Osteocyte (in vitro differentiated cells): ENCODE measurements at places on chromosomes 6 and 20. TPM values are rescaled to one million over a fixed set of nuclear protein-coding genes. Genes with fewer than 3 reads are reported as not detected.

Gene IL17A
- not detected in 2 replicates for total RNA-seq

GRCh38 chr6:135314543-135314942, 133.4 kb downstream of the MYB start:
- no peak for DNase-seq

DNA sequence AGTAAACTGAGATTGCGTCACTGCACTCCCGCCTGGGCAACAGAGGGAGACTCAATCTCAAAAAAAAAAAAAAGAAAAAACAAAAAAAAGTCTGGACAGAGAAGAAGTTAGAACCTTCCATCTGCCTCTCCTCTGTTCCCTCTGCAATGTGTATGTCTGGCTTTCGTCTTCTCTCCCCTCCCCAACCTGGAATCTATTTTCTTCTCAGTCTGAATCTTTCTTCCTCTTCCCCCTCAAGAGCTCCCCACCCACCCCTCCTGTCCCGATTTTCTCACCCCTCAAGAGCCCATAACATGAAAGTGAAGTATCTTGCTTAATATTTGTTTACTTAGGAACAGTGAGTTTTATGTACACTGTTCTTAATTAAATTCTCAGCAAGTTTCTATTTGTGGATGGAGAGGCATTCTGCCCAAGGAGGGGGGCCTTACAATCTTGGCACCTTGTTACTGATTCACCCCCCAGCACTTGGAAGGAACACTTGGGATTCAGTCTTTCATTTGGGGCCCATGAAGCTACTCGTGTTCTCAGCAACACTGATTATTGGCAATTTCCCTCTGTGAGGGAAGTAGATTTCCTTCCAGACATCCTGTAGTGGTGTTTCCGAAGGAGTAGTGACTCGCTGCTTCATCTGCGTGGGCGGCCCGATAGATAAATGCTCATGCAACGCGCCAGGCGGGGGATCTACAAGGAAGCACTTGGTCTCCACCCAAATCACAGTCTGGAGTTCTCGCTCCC, 69.3 kb upstream of the SRSF6 start:
- DNase-seq: no peak

DNA sequence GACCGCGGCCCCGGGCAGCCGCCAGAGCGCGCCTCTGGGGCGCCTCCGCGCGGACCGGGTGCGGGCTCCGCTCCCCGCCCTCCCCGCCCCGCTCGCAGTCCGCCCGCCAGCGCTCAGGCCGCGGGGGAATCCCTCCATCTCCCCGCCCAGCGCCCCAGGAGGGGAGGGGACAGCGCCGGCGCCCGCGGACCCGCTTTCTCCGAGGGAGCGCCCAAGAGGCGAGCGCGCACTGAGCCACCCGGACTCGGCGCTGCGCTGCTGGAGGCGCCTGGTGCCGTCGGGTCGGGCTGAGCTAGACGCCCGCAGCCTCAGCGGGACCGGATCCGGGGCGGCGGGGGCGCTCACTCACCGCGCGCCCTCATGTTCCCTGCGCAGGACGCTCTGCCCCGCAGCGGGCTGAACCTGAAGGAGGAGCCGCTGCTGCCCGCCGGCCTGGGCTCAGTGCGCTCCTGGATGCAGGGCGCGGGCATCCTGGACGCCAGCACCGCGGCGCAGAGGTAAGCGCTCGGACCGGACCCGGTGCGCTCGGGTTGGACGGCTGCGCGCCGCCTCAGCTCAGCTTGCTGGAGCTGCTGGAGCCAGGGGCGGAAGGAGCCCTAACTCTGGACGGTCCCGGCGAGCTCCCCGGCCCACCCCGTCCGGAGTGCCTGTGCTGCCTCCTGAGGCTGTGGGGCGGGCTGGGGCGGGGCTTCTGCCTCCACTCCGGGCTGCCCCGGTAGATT, 867 bp downstream of the EBF4 start:
- DNase-seq: no peak

DNA sequence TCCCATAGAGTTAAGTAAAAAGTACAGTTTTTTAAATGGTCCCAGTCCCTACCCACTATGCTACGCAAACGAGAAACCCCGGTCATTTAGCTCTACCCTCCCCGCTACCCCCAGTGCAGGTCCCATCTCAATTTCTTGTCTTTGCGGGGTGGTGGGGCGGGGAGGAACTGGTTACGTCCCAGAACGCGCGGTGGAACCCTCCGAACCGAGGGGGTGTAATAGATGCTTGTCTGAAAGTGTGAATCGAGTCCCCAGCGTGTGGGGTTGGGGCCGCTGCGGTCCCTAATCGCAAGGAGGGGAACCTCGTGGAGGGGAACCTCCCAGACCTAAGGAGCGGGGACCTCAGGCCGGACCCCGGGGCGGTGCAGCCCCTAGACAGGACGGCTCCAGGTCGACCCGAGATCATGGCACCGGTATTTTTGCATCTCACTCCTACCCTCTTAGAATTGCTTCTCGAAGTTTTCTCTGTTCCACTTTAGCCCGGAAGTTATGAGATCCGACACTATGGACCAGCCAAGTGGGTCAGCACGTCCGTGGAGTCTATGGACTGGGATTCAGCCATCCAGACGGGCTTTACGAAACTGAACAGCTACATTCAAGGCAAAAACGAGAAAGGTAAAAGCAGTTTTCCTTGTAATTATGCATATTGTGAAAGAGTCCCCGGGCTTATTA, 779 bp downstream of the HEBP2 start:
- DNase-seq: peak; percentile 81

Gene TP53TG5
- total RNA-seq: not detected in 2 replicates

Gene HLA-DOB
- 0.24 and 0.57 TPM in 2 replicates for total RNA-seq

- no peak for DNase-seq
Measured at GRCh38 chr20:45361793-45362192, 1.2 kb upstream of the SYS1 start.

Gene C20orf141
- not detected in 2 replicates for total RNA-seq

Gene SPATA25
- total RNA-seq: 2.9 TPM in 2 replicates

- DNase-seq: no peak
Measured at GRCh38 chr6:45741437-45742171, 274.1 kb downstream of the CLIC5 start.

DNA sequence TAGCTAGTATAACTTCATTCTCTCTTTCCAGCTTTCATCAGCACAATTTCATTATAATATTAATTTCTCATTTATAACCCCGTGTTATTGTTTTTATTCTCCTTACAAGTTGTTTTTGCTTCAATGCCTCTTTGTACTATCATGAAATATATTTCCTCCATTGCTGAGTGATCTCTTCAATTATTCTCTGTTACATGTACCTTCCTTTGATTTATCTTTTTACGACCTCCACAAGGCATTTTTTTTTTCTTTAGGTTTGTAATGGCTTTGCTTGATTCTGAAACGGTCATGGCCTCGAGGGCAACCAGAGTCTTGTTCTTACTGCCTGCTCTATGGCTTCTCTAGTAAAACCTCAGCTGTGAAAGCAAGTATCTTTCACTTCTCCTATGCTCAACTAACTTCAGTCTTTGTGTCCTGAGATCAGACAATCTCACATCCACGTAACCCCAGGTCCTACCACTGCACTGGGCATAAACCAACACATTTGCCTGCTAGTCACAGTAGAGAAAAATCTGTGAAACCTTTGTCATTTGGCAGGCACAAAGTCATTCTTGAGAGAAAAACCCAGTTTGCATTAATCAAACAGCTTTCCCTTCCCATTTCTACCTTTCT, 119.9 kb downstream of the UST start:
- DNase-seq: no peak

- DNase-seq: no peak
Measured at GRCh38 chr6:144729502-144729901, 444.4 kb downstream of the UTRN start.

Gene PAX1
- not detected in 2 replicates for total RNA-seq

Gene NHSL1
- total RNA-seq: 19.0 and 21.2 TPM in 2 replicates

DNA sequence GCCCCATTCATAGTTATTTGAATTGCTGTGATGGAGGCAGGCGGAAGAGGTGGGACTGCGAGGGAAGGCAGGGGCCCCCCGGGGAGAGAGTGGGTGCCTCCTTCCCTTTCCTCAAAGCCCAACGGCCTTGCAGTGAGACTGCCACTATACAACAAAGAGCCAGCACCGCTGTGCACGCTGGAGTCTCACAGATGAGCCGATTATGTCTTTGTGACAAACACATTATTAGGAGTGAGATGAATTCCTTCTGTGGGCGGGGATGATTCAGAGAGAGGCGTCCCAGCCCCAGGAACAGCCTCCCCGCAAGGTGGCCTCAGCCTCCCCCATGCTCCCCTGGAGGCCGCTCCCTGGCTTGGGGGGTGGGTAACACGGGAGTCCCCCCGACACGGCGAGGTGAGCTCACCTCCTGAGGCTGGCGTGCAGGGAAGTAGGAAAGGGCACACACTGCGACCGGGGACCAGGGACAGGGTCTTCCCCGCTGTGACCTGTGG, 26.7 kb downstream of the NTSR1 start:
- no peak for DNase-seq

DNA sequence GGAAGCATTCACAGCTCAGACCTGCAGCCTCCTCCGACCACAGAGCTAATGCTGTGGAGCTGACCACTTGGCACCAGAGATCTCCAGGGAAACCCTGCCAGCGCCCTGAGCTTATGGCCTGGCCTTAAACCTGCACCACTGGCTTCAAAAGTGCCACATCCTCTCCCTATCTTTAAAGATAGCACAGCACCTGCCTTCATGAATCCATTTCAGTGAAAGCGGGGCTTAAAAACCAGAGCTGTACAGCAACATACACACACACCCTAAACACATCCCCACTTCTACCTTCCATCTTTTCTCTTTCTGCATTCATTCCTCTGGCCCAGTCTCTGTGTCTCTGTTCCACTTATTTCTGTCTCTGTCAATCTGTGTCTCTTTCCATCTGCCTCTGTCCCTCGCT, 59.8 kb upstream of the CCDC167 start:
- DNase-seq: no peak

Gene RSPO3
- 4.0 and 4.5 TPM in 2 replicates for total RNA-seq

DNA sequence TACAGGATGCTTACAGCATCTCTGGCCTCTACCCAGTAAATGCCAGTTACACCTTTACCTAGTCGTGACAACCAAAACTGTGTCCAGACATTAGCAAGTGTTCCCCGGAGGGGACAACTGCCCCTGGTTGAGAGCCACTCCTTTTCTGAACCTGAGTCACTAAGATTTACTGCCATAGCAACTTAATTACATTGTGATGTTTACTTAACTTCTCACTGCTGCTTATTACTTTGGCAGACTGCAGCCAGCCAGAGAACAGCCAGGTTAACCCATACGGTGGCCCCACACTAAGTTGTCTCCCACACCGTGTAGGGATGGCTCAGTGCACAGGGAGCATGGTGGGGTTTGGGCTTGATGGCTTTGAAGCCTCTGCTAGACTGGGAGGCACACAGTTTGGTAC, 204.7 kb upstream of the SULF2 start:
- no peak for DNase-seq

Gene MUCL3
- not detected in 2 replicates for total RNA-seq

- DNase-seq: no peak
Measured at GRCh38 chr6:93859971-93860370, 440.6 kb upstream of the EPHA7 start.

DNA sequence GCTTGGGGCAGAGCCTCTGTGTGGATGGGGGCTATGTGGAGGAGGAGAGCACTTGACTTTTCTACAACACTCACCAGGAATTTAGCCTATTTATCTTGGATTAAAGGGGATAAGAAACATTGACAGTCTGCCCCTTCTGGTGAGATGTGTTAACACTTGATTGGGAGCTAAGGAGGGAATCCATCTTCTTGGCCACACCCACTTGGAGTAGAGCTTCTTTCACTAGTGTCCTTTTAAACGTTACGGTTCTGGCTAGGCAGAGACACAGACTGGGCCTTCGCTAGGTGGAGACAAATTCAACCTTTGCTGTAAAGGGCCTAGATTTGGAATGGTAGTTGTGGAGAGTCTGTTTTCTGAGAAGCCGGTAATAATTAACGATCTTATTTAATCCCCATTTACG, 15.5 kb upstream of the TPBG start:
- no peak for DNase-seq

DNA sequence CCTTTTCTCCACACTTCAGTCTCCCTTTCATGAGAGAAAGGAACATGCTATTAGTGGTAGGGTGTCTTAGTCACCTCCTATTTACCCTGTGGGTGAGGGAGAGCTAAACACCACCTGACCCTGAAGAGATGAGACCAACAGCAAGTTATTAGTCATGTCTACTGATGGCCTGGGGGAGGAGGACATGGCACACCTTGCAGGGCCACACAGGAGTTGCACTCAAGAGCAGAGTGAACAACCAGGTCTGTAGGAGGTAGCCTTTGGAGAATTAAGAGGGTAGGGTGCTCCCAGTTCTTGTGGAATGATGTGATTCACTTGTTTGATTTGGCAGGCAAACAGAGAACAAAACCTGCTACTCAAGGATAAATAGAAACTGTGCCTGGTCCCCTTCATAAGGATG, 82.7 kb upstream of the FABP7 start:
- no peak for DNase-seq

Gene TCP11
- total RNA-seq: 0.43 TPM in 1 of 2 replicates, not detected in the other

DNA sequence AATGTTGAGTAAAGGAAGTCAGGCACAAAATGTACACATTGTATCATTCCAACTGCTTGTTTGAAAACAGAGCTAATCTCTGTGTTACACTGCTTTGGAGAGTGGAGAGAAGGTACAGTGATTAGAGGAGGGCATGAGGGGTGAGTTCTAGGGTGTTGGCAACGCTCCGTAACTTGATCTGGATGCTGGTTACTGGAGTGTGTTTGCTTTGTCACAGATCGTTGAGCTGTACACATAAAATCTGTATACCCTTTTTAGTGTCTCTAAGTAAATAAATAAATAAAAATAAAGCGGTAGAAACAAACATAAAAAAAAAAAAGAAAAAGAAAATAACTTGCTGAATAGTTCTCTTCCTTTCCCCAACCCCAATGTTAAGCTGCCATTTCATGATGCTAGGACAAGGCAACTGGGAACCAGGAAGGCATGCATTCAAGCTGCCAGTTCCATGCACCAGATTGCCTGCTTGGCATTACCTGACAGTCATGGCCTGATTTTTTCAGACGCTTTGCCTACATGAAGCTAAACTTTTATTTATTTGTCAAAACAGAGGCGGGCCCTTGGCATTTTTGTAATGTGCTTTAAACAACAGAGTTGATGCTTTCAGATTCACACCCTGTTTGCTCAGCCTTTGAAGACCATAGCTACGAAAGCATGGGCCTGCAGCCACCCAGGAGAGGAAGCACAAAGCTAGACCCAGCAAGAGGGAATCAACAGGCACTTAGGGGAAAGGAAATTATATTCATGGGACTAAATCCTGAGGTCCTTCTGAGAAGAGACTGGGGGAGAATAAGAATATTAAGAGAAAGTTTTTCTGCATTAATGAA, 21.2 kb downstream of the TNFRSF21 start:
- DNase-seq: no peak

Gene PRR18
- not detected in 2 replicates for total RNA-seq

Gene CARMIL1
- total RNA-seq: 14.9 and 16.0 TPM in 2 replicates

DNA sequence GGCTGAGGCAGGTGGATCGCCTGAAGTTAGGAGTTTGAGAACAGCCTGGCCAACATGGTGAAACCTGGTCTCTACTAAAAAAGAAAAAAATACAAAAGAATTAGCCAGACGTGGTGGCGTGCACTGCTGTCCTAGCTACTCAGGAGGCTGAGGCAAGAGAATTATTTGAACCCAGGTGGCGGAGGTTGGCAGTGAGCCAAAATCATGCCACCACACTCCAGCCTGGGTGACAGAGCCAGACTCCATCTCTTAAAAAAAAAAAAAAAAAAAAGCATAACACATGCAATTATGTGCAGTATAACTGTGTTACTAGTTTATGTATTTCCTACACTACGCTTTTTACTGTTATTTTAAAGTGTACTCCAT, 31.9 kb upstream of the FAM135A start:
- no peak for DNase-seq

Gene TRDN
- total RNA-seq: not detected in 2 replicates

Gene FAXC
- total RNA-seq: 2.5 and 3.1 TPM in 2 replicates

- no peak for DNase-seq
Measured at GRCh38 chr20:53778041-53778516, 184.4 kb upstream of the ZNF217 start.

Gene MC3R
- total RNA-seq: not detected in 2 replicates
